ENCODE measurements at places on chromosomes 2 and 18.

DNA sequence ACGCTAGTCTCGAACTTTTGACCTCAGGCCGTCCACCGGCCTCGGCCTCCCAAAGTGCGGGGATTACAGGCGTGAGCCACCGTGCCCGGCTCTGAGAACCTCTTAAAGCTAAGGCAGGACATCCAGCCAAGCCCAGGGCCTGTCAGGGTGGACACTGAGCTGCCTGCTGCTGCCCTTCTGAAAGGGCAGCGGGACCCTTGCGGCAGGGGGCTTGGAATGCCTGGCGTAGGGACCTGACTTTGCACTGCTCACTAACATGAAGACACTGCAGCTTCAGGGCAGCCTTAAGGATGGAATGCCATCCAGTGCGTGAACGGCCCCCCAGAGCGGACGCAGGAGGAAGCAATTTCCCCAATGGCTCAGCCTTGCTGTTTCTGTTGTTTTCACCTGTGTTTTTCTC is 9.0 kb downstream of the CYS1 start:
- no peak overlapping the region for H3K27ac ChIP-seq
- H3K4me3 ChIP-seq, result no peak overlapping the region
- no peak for DNase-seq

DNA sequence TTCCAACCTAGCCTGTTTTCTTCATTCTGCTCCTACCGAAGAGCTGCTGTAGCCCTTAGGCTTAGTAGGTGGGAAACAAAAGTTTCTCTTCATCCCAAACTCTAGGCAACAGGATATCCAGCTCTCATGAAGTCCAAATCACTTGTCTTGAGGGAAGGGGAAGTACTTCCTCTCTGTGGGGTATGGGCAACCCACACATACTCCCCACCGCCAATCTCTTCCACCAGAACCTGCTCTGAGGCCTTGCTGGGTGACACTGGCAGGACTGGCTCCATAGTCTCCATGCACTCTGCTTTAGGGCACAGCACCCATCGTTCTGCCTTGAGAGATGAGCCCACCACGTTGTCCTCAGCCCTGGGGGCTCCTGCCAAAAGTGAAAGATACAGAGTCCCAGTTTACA is 173.0 kb downstream of the NCK2 start:
- peaks cover 25% of the 10 kb centered on the region for H3K4me1 ChIP-seq
- no peak overlapping the region for H3K27ac ChIP-seq
- no peaks in the 10 kb centered on the region for H3K27me3 ChIP-seq
- H3K36me3 ChIP-seq, result no peaks in the 10 kb centered on the region
- no peak for DNase-seq

- H3K4me3 ChIP-seq, result no peak overlapping the region
- H3K27ac ChIP-seq, result peak overlapping the region; percentile 48
- no peak for DNase-seq
These were observed 7.7 kb upstream of the TMSB10 start for GRCh38 chr2:84897773-84898172.

GRCh38 chr2:171432969-171433762 is 624 bp downstream of the METTL8 start:
- H3K27me3 ChIP-seq, result no peaks in the 10 kb centered on the region
- H3K36me3 ChIP-seq, result peaks cover 9% of the 10 kb centered on the region
- H3K4me1 ChIP-seq, result peaks cover 10% of the 10 kb centered on the region
- DNase-seq, result peak; percentile 12
- peak overlapping the region; percentile 37 for H3K27ac ChIP-seq

GRCh38 chr18:45430041-45430440 is 185.2 kb upstream of the SLC14A2 start:
- no peaks in the 10 kb centered on the region for H3K4me1 ChIP-seq
- H3K4me3 ChIP-seq, result no peak overlapping the region
- H3K36me3 ChIP-seq, result no peaks in the 10 kb centered on the region

DNA sequence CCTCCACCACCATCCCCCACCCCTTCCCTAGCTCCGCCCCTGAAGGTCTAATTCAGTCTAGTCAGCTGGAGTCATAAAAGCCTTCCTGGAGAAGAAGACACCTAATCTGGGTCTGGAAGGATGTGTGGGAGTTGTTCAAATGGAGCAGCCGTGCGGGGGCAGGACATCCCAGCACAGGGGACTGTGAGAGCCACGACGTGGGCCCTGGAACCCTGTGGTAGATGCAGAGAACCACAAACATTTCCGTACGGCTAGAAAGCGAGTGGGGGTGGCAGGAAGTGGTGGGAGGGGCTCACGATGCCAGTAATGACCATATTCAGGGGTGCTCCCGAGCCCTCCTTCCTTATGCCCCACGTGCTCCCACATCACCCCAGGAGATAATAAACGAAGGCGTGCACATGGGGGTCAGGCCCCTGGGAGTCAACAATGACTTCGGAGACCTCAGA is 20.9 kb upstream of the COL6A3 start:
- H3K4me1 ChIP-seq, result peaks cover 72% of the 10 kb centered on the region
- peak; percentile 71 for DNase-seq
- H3K4me3 ChIP-seq, result peak overlapping the region; percentile 22
- no peaks in the 10 kb centered on the region for H3K36me3 ChIP-seq

GRCh38 chr2:30860726-30861125 is 53.5 kb upstream of the CAPN13 start:
- H3K36me3 ChIP-seq, result no peaks in the 10 kb centered on the region
- peaks cover under 1% of the 10 kb centered on the region for H3K4me1 ChIP-seq
- H3K27me3 ChIP-seq, result no peaks in the 10 kb centered on the region
- no peak for DNase-seq
- no peak overlapping the region for H3K4me3 ChIP-seq

DNA sequence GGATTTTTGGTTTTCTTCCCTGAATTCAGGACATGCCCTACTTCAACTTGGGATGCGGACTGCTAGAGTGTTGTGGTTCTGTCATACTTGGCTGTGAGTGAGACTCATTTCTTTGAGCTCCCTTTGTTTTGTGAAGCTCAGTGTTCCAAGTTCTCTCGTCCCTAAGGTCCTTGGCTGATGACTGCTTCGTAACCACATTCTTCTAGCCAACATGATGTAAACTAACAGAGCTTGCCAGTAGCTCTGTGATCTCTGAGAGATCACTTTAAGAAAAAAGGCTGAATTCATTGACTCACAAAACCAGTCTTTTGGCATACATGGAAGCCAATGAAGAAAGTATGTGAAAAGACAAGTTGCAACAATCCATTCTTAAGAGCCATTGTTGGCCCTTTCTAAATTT is 96.9 kb upstream of the MSTN start:
- no peaks in the 10 kb centered on the region for H3K4me1 ChIP-seq
- H3K27me3 ChIP-seq, result no peaks in the 10 kb centered on the region
- H3K4me3 ChIP-seq, result no peak overlapping the region
- H3K27ac ChIP-seq, result no peak overlapping the region

- no peaks in the 10 kb centered on the region for H3K27me3 ChIP-seq
- no peak overlapping the region for H3K4me3 ChIP-seq
- DNase-seq, result no peak
- no peaks in the 10 kb centered on the region for H3K36me3 ChIP-seq
- no peak overlapping the region for H3K27ac ChIP-seq
These were observed 462.5 kb upstream of the HS6ST1 start for GRCh38 chr2:128781166-128781565.

DNA sequence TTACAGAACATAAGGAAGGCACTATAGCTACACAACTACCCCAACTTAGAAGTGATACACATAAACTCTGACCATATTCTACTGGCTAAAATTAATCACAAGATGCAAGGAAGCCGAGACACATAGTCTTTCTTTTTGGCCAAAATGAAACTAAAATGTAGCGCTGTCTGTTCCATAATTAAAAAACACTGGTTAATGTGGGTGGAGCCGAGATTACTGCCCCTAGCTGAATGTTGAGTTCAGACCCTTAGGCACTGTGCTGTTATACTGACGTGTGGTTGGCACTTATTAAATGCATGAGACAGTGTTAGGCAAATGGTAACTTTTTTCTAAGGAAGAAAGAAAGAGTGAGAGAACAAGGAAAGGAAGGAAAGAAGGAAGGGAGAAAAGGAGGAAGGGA is 254.6 kb upstream of the RND3 start:
- no peak overlapping the region for H3K4me3 ChIP-seq
- no peaks in the 10 kb centered on the region for H3K4me1 ChIP-seq
- H3K27me3 ChIP-seq, result no peaks in the 10 kb centered on the region
- no peak for DNase-seq

DNA sequence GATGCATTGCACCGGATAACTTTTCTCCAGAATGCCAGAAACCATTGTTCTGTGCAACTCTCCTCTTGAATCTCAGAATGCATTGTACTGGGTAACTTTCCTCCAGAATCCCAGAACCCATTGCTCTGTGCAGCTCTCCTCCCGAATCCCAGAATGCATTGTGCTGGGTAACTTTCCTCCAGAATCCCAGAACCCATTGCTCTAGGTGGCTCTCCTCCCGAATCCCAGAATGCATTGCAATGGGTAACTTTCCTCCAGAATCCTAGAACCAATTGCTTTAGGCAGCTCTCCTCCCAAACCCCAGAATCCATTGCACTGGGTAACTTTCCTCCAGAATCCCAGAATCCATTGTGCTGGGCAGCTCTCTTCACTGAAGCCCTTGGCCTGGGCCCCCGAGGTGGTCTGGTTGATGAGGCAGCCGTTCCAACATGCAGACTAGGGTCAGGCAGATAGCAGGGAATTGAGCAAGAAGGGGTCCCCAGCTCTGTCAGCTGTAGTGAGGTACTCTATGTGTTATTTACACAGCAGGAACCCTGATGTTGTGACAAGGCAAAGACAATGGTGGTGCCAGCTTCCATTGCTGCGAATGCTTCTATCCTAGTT is 9.4 kb downstream of the FOSL2 start:
- no peak overlapping the region for H3K27ac ChIP-seq
- H3K4me3 ChIP-seq, result no peak overlapping the region
- no peaks in the 10 kb centered on the region for H3K27me3 ChIP-seq
- no peak for DNase-seq

DNA sequence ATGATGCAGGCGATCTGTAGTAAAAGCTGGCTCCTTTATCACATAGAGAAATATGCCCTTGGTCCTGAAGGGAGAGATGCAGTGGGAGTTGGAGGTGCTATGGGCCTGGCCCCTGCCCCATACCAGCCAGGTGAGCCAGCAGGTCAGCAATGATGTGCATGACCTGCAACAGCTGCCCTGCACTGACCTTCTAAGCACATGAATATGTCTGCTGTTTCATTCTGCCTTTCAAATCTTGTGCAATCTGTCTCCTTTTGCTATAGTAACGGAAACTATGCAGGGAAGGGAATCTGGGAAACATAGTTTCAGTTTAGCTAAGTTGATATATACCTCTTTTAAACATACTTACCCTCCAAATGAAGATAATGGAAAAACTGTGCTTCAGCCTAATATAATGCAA is 235.2 kb downstream of the TDRD15 start:
- no peaks in the 10 kb centered on the region for H3K27me3 ChIP-seq
- no peaks in the 10 kb centered on the region for H3K36me3 ChIP-seq

GRCh38 chr2:126749537-126749936 is 93.6 kb downstream of the GYPC start:
- H3K4me3 ChIP-seq, result no peak overlapping the region
- no peak for DNase-seq
- H3K27me3 ChIP-seq, result no peaks in the 10 kb centered on the region
- peaks cover 5% of the 10 kb centered on the region for H3K4me1 ChIP-seq

DNA sequence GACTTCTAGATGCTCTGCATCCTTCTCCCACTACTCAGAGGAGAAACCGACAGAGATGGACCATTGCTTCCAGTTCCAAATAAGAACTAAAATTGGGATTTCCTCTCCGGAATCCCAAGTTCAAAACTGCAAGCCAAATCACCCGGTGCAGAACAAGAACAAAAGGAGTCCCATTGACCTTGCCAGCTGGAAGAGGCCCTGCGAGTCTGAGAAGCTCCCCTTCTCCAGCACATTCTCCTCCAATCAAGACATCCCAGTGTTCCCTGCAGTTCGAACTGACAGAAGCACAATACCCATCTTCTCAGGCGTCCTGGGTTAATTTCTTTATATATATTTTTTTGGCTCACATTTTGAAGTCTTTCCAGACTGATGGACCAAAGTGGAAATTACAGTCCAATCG is 195.3 kb upstream of the MEIS1 start:
- no peaks in the 10 kb centered on the region for H3K27me3 ChIP-seq
- no peak overlapping the region for H3K27ac ChIP-seq
- H3K4me3 ChIP-seq, result no peak overlapping the region
- H3K36me3 ChIP-seq, result no peaks in the 10 kb centered on the region
- DNase-seq, result no peak
- no peaks in the 10 kb centered on the region for H3K4me1 ChIP-seq

GRCh38 chr2:78601113-78601512 is 424.4 kb upstream of the REG3G start:
- no peak for DNase-seq
- no peak overlapping the region for H3K27ac ChIP-seq
- H3K4me3 ChIP-seq, result no peak overlapping the region
- H3K36me3 ChIP-seq, result no peaks in the 10 kb centered on the region

DNA sequence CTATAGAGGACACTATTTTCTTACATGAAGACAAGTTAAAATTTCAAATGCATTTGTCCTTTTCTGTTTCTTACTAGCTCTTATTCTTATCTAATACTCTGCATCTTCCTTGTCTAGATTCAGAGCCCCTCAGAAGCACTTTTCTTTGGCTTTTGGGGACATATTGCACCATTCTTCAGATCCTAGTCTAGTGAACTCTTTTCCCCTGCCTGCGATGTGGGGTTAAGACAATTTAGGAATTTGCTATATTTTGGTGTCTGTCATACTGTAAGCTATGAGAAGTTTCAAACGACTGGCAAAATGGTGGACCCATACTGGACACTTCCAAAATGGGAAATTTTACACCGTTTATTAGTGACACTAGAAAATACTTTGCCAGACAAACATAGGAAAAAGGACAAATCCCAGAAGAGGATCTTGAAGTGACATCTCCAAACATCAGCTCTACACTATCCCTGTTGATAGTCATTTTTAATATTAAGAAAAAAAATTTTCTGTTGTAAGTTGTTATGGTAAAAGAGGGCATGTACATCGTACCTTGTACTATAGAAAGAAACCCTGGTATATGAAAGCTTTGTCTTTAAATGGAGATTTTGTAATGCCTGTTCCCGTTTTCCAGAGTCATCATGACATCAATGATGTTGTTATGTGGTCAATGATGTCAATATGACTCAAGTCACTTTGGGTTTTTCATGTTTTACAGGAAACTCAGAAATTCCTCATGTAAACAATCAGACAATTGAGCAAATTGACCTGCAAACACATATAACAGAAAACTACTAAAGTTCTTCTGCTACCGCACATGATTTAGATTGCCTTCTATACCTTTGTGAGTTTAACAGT is 4.4 kb upstream of the KYNU start:
- no peaks in the 10 kb centered on the region for H3K27me3 ChIP-seq
- H3K27ac ChIP-seq, result no peak overlapping the region
- no peak for DNase-seq
- no peaks in the 10 kb centered on the region for H3K4me1 ChIP-seq
- no peaks in the 10 kb centered on the region for H3K36me3 ChIP-seq
- no peak overlapping the region for H3K4me3 ChIP-seq

Data from CD4-positive, alpha-beta T cell (primary cell).